ENCODE measurements at places on chromosomes 12 and 14.
A peak's percentile ranks its signal among the peaks of the same experiment; 100 is the strongest.

DNA sequence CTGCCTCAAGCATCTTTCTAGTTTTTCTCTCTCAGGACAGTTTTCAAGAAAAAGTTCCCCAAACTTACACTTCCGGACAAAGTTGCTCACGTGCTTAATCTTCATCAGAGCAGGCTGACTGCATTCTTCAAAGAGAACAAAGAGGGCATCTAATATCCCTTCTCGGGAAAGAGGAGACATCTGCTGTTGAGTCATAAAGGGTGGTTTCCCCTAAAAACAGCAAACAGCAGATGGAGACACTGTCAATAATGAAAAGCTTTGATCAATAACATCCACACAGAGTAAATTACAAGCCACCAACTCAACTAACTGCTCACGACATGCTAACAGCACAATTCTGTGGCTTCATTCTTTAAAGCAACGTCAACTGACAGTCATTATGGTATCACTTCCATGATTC lies 8.1 kb downstream of the CIT start:
- DNase-seq, result no peak

- DNase-seq, result no peak
These were observed 39.1 kb downstream of the FRS2 start for GRCh38 chr12:69509308-69509736.

- DNase-seq, result no peak
These were observed 117.1 kb downstream of the NAV3 start for GRCh38 chr12:77947746-77948145.

GRCh38 chr14:22602862-22603261 lies 4.8 kb downstream of the ABHD4 start:
- DNase-seq, result no peak

DNA sequence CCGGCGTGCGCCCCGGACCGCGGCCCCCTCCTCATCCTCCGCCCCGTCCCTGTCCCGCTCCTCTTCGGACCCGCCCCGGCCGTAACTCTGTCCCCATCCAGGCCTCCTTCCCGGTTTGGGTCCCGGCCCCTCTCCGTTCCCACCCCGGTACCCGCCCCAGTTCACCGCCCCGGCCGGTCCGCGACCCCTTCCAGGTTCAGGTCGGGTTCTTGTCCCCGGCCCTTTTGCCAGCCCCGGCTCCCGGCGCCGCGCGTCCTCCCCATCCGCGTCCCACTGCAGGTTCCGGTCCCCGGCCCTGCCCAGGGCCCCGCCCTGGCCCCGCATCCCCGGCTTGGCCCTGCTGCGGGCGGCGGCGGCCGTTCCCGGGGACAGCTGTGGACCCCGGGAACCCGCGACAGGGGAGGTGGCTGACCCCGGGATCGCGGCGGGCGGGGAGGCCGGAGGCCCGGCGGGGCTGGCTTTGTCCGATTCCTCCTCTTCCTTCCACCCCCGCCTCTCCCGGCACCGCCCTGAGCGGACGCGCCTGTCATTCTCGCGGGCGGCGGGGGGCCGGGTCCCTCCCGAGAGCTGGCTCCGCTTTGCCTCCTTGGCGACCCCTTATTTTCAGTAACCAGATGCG lies 601 bp downstream of the KLC1 start:
- peak; percentile 16 for DNase-seq

DNA sequence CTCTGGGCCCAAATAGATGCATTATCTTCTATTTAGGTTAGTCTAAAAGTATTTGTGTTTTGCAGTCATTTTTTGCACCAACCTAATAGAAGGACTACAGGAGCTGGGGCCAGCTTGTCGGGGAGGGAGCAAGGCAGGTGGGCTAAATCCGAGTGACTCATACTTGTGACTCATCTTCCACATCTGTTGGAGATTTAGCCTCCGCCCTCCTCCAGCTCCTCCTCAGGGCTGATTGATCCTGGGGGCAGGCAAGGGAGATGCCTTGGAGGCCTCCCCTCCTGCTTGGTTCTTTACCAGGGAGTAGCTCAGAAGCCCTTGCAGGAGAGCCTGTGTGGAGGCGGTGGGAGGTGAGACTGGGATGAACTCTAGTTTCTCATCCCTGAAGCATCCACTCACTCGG lies 27.9 kb downstream of the RHOF start:
- no peak for DNase-seq

DNA sequence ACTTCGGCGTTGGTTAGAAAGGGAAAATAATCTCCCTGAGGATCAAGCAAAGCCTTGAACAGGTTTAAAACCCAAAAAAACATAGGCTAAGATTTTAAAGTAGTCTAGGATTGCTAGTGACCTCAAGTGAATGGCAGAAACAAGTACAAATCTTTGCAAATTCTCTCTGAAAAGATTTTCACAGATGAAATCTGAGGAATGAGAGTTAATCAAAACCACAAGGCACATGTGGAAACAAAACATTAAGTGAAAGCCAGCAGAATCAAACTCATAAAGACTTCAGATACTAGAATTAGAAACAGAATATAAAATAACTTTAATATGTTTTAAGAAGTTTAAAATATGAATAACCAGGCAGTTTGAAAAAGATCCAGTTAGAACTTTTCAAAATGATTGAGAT lies 52.2 kb upstream of the CFL2 start:
- no peak for DNase-seq

GRCh38 chr12:32754111-32754510 lies 1.6 kb downstream of the YARS2 start:
- DNase-seq, result no peak

DNA sequence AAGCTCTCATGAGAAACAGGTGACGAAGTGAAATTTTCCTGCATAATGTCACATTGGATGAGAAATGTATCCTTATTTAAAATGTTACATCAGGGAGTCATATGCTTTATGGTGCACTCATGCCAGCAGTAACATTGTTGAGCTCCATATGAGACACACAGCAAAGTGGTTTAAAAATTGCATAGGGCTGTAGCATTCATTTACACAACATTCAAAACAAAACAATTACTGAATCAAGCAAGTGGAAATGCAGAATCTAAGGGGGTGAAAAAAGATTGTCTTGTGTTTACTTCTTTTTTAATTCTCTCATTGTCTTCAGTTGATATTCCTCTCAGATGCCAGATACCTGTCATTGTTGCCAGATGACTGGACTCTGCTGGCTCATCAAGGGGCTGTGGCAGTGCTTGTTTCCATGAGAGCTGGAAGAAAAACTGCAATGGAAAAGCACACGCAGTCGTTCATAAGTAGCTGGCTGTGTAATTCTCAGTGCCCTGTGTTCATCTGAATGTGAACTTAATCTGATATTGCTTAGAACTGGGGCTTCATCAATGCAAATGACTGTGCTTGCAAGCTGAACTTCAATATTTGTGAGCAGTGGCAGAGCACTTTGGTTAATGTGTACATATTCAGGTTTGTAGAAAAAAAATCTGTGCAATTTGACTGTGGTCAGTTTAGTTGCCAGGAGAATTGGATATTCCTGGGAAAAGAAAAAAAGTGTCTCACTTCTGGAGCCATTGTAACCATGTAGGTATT lies 305.6 kb downstream of the RAD51B start:
- DNase-seq, result no peak

GRCh38 chr12:105855361-105856047 lies 283.2 kb downstream of the NUAK1 start:
- DNase-seq, result no peak

- no peak for DNase-seq
These were observed 30.4 kb upstream of the PPP2R5E start for GRCh38 chr14:63573581-63573980.

- DNase-seq, result no peak
These were observed 196.4 kb downstream of the RGS6 start for GRCh38 chr14:72128629-72129028.

DNA sequence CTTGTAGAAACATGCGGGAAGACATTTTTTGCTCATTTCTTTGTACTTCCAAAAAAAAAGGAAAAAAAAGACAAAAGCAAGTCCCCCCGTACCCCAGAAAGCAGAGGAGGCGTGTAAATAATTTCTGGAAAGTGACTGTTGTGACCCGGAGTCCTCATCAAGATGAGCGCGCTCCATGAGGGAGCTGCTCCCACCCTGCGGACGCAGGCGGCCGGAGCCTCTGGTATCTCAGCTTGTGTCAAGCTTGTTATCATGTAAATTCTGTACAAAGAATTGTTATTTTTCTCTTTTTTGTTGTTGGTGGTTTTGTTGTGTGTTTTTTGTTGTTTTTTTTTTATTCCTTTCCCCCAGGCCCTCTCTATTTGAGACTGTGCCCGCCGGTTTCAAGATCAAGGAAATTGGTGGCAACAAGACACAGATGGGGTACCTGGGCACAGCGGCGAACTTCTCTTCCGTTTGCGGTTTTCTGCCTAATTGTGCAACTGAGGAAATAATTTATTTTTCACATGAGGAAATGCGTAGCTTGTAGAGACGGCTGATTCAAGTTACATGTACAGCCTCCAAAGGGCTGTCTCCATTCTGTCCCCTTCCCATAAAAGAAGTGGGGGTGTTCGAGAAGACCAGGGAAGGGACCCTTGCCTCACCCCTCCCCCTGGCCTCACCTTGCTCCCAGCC lies 27.0 kb downstream of the HPD start:
- no peak for DNase-seq

GRCh38 chr12:14454098-14454907 lies 88.8 kb downstream of the ATF7IP start:
- DNase-seq, result no peak

Data from activated T-helper 1 cell treated with anti-CD3 and anti-CD28 coated beads, Interleukin-2, amount 50 U/mL, for 16 hours (primary cell).